ENCODE measurements at places on chromosomes 12 and 14.

GRCh38 chr12:54195737-54196347 lies 7.1 kb upstream of the SMUG1 start:
- DNase-seq: no peak

DNA sequence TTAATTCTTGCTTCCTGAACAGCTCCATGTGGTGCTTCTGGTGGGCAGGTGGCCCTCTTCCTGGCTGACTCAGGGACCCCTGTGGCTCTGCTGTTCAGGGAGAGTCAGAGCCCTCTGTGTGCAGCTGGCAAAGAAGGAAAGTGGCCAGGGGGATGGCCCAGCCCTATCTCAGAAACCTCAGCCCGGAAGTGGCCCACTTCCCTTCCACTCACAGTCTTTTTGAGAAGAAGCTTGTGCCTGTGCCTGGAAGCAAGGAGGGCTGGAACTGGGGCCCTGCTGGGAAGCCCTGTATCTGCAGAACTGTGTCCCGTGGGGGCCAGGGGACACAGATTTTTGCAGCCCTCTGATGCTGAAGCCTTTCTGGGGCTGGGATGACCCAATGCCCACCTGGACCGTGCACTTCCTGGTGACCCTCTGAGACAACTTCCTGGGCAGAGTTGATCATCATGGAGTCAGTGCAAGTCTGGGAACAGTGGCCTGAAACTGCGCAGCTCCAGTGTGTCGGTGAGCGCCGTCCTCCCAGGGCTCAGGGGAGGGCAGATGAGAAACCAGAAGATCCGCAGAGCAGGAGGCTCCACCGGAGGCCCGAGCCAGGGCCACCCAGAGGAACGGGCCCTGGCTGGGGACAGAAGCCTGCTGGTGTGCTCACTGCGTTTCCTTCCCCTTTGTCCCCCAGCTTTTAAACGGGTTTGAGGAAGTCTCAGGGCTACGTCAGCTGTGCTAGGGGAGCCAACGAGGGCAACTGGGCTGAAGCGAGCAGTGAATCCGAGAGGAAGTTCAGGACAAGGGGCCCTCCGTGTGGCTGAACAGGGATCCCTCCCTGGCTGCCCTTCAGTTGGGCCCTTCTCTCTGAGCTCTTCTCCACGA lies 217.4 kb upstream of the RTL1 start:
- DNase-seq: peak; percentile 40

GRCh38 chr14:99936738-99937474 lies 128.3 kb upstream of the EVL start:
- no peak for DNase-seq

DNA sequence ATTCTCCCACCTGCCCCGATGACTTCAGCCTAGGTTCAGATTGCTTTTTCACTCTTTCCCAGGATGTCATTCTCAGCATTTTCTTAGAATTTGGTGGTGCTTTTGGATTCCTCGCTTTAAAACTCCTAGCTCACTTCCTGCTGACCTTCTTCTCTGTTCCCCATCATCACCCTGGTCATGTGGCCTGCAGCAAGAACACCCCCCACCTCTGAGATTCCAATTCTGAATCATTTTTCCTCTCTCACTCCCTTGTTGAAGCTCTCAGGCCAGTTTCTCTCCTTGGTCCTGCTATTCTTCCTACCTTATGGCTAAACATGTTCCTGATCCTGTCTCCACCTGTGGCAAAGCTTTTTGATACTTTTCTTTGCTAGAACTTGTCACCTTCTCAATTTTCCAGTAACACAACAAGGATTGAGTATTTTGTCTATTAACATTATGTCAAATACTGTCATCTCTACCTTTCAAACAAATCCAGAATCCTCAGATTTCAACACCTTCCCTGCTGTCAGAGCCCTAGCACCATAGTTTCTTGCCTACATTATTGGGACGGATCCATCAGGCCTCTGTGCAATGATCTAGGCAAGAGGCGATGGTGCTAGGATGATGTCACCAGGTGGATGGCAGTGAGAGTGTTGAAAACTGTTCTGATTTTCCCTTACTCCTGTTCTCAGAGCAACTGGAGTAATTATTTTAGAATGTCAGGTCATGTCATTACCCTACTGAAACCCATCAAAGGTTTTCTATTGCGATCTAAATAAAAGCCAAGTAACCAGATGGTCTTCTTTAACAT lies 233.7 kb downstream of the MON2 start:
- no peak for DNase-seq

GRCh38 chr12:41334390-41334789 lies 146.3 kb downstream of the PDZRN4 start:
- no peak for DNase-seq

GRCh38 chr12:52528641-52529143 lies 8.5 kb upstream of the KRT5 start:
- no peak for DNase-seq

DNA sequence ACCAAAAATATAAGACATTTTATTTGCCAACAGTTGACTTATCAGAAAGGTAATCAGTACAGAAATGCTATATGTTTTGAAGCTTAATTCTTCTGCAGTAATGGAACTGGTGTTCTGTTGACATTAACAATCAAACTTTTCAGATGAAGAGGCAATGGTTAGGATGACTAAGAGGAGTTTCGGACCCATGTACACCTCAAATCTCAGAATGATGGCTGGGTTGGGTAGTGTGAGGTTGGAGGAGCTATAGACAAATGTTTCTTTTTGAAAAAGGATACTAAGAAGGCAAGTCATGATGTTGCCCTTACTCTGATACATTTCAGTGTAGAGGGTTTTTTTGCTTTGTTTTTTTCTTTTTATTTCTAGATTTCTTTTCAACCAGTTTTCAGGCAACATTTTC lies 66.9 kb downstream of the KNTC1 start:
- no peak for DNase-seq

DNA sequence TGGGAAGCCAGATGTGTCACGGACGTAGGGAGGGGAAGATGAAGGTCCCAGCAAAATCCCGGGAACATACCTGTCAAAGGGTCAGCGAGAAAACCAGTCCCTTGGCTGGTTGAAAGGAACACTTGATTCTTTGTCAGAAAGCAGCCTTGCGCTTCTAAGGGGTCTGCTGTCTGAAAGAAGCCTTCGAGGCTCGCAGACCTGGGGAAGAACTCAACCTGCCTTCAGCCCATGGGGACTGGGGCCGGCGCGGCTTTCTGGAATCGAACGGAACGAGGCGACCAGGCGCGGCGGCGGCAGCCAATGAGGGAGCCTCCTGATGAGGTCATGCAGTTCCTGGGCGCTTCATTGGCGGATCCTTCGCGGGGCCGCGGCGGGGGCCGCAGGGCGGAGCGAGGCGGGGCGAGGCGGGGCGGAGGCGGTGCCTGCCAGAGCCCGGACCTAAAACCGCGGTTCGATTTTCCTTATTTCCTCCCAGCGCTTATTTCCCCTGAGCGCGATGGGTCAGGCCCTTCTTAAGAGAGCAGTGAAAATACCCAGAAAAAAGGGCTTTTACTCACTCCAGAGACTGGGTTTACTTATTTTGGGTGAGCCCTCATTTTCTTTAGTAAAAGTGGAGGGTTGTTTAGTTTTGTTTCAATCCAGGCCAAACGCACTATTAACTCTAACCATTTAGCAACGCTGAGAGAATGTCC lies 11.8 kb upstream of the TTC7B start:
- peak; percentile 94 for DNase-seq

DNA sequence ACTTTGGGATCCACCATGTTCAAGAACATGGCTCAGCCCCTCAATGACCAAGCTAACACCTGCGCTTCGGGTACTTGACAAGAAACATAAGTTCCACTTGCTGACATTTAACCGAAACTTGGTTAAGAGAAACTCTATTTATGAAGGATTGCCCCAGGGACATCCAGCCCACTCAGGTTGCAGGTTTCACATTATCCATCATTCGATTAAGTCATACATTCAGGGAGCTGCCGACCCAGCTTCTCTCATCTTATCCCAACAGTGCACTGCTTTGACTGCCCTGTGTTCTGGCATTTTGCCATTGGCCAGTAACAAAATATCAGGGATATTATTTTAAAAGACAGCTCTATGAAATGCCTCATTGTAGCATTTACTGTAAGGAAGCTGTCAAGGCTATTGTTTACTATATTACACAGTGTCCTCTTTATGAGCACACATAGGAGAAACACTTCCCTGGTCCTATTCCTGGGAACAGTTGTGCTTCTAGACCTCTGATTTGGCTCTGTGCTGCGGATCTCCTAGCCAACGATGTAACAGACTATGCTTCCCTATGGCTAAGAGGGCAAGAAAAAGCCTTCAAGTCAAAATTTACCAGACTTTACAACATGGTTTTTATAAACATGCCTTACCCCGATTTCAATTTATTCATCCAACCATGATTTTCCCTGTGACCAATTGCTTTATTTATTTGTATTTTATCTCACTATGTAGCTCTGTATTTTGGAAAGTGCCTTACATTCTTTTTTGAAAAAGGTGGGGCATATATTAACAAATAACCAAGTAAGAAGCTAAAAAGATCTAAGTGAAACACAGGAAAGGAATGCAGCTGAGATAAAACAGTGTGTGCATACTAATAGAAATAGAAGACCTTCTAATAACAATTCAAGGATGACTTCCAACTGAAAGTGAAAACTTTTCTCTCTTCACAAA lies 109.3 kb downstream of the ITPR2 start:
- DNase-seq: no peak

DNA sequence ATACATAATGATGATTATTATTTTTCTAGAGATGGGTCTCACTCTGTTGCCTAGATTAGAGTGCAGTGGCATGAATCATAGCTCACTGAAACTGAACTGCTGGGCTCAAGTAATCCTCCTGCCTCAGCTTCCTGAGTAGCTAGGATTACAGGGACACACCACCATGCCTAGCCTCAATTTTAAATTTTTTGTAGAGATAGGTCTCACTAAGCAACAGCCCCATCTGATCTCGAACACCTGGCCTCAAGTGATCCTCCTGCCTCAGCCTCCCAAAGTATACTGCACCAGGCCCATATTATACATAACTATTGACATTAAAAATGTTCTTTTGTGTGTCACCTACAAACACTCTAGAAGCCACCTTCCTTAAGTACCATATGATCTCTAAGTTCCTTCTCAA lies 3.4 kb downstream of the TXNRD1 start:
- DNase-seq: no peak

- no peak for DNase-seq
Measured at GRCh38 chr14:44720707-44721106, 213.6 kb upstream of the FSCB start.

- DNase-seq: no peak
Measured at GRCh38 chr12:104866291-104866690, 91.8 kb downstream of the SLC41A2 start.

- DNase-seq: no peak
Measured at GRCh38 chr12:107543416-107543815, 142.2 kb upstream of the PWP1 start.

GRCh38 chr12:42119085-42119633 lies 25.5 kb downstream of the GXYLT1 start:
- DNase-seq: no peak

- peak; percentile 27 for DNase-seq
Measured at GRCh38 chr12:99619389-99620158, 28.0 kb upstream of the GARIN6 start.

- DNase-seq: no peak
Measured at GRCh38 chr14:97056086-97056485, 258.9 kb downstream of the VRK1 start.

- DNase-seq: no peak
Measured at GRCh38 chr14:73027546-73027945, 640 bp upstream of the ZFYVE1 start.

DNA sequence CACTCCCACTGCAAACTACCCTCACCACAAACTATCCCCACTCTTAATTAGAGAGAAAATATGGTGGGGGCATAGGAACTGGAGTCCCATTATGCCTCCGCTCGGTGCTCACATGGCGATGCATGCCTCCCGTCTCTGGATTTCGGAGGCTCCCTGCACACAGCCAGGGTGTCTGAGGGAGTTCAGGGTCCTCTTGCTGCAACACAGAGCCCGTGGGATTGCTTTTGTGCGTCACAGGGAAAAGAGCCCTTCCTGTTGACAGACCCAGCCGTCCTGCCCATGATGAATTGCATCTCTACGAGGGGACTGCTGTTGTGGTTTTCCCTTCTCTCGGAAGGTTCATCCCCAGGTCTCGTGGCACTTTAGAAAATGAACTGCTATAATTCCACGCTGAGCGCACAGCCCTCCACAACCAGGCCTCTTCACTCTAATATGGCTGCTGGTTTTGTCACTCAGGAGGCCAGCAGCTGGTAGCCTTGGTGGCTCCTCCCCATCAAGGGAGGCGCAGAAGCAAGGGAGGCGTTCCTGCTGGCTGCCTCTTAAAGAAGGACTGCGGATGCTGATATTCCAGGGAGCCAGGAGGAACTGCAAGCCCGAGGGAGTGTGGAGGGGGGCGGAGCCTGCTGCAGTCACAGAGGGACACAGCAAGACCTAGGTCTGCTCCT lies 158.0 kb downstream of the KCNA5 start:
- DNase-seq: no peak

GRCh38 chr14:100748403-100748802 lies 21.7 kb downstream of the DLK1 start:
- no peak for DNase-seq

GRCh38 chr12:75099210-75099609 lies 110.4 kb downstream of the KCNC2 start:
- no peak for DNase-seq

- no peak for DNase-seq
Measured at GRCh38 chr12:56616925-56617324, 13.2 kb downstream of the BAZ2A start.

- no peak for DNase-seq
Measured at GRCh38 chr12:15163030-15163976, 57.9 kb downstream of the RERG start.

DNA sequence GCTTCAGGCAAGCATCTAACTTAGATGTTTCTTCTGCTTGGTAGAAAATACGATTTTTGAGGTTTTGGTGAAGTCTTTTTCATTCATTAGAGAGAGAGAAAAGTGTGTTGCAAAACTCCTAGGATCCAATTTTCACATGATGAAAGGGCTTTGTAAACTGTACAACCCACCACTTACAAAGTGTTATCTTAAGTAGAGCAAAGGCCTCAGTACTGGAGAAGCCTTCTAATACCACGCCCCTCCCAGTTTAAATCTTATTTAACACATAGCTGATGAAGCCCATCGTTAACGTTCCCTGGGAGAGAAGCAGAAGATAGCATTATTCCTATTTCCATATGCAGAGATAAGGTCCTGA lies 869 bp downstream of the APOLD1 start:
- no peak for DNase-seq

- DNase-seq: no peak
Measured at GRCh38 chr12:53211476-53212381, 4.7 kb upstream of the ITGB7 start.

DNA sequence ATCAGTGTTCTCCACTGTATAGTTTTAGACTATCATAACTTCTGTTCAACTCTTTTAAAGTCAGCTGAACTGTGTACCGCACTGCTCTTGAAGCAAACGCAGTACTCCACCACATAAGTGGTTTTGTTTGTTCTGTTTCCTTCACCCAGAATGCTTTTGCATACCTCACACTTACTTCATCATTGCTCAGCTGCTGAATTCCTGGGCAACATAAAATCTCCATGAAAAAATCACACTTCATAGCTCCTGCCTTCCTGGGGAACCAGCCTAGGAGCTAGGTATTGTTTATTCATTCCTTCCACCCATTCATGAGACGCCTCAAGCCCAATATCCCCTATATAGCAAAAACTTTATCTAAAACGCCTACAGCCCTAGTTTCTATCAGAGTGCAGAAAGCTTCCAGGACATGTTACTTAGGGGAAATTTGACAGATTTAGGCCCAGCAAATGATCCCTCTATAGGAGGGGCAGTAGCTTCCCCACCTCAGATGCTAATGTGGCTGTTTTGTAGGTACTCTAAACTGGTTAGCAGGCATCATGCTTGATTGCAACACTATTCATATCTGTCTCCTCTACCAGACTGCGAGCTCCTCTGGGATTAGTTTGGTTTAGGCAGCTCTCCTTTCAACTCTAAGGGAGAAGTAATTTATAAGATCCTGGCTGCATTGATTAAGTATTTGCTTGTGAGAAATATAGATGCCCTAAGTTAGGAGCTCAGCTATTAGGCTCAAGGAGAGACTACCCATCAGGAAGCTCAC lies 44.5 kb downstream of the LRRC9 start:
- no peak for DNase-seq
